ENCODE measurements at places on chromosomes 6 and 20.

GRCh38 chr6:165458134-165458533 is 148.7 kb upstream of the C6orf118 start:
- DNase-seq = no peak

DNA sequence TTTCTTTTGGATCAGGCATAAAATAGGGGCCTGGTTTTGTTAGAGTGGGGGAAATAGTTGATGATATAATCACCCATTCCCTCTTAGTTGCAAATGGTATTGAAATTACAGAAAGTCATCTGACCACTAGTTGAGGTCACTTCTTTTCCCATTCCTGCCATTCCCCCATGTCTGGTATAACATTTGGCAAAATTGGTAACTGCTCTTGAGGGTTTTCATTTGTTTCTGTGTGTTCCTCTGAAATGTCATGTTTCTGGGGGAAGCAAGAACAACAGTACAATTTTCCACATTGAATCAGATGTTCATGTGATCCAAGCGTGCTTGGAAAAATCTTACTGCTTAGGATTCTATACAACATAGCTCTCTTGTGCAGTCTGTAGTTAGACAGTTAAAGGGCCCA is 7.3 kb downstream of the AIG1 start:
- DNase-seq = no peak

- no peak for DNase-seq
These were observed 63.1 kb downstream of the GMPR start for GRCh38 chr6:16301511-16301910.

- no peak for DNase-seq
These were observed 5.9 kb downstream of the SMAP1 start for GRCh38 chr6:70673601-70674000.

DNA sequence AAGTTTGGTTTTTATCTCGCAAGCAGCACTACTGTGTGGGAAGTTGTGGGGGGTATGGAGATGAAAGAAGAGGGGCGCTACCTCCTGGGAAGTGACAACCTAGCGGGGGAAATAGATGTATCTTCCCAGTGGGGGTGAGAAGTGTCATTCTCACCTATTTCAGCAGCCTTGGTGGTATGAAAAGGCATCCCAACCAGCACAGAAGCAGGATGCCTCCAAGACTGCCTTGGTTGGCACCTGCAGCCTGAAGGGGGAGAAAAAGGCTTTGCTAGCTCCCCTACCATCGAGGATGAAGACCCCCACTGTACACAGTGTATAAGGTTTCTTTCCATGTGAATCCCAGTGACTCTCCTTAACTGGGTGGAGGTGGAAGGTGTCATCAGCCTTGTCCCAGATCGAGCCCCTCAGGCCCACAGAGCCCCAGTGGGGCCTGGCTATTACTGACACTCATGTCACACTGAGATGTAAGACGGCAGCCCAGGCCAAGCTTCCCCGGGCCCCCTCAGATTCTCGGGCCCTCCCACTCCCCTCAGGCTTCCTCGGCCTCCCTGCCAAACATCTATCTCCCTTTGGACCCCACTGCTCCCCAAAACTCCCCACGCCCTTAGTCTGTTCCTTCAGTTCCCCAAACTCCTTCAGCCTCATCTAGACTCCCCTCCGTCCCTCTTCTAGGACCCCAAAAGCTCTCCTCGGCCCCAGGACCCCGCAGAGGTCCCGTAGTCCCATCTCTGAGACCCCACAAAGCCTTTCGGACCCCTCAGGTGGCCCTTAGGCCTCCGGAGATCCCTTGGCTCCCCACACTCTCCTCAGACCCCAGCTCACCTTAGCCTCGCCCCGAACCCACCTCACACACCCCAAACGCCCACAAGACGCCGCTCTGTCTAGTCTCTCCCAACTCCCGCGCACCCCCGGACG is 688 bp downstream of the COMMD7 start:
- no peak for DNase-seq

DNA sequence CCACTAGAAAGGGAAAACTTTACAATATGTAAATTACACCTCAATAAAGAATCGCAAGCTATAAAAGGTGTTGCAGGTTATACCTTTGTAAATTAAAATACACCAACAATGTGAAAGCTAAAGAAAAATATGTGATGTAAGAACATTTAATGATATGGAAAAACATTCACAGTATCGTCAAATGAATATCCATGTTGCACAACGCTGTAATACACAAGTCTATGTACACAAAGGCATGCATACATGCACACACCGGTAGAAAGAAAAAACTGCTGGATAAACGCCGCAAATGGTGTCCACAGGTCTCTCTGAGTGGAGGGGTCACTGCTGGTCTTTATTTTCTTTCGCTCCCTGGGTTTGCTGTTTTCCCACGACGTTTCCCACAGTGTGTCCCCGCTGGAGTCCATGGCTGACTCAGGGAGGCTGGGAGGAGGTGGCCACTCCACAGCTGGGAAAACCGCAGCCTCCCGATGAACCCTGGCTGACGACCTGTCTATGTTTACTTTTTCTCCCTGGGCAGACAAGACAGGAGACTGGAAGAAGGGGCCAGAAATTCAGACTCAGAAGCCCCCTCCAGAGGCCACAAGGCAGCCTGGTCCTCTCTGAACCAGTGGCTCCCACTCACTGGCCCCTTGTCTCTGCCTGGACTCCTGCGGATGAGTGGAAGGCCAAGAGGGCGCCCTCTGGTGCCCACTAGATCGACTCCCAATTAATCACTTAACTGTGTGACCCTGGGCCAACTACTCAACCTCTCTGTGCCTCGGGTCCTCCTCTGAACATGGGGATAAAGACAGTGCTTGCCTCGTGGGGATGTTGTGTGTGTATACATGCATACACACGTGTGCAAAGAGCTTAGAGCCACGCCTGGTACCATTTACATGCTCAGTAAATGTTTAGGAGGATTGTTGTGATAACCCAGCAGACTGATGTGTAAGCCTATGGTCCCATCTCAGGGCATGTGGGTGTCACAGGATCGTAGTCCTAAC is 12.8 kb upstream of the BPI start:
- no peak for DNase-seq

All from NCI-H2081 treated with DMSO at 0.1 percent for 48 hours (cell line).